ENCODE measurements at places on chromosomes 2 and 18.

DNA sequence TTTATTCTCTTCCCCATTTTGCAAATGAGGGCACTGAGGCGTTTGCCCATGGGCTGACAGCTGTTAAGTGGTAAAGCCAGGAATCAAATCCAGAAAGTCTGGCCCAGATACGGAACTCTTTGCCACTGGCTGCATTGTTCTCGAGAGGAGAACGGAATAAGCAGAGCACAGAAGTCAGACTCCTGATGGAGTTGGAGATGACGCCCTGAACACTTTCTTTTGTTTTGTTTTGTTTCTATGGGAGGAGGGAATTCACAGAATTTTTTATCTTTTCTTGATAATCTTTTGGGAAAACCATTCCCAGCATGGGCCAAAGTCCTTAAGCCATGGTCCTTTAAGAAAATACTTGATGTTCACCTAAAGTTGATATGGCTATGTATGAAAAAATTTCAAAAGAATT lies 322.2 kb downstream of the RDH14 start:
- no peak for DNase-seq

GRCh38 chr2:166671801-166672200 lies 177.8 kb upstream of the SCN7A start:
- no peak for DNase-seq

GRCh38 chr2:180655393-180655792 lies 325.0 kb upstream of the UBE2E3 start:
- DNase-seq = no peak

GRCh38 chr18:49494660-49495059 lies 7.6 kb upstream of the C18orf32 start:
- DNase-seq = no peak

- no peak for DNase-seq
Measured at GRCh38 chr2:223545830-223546229, 56.3 kb downstream of the SCG2 start.

DNA sequence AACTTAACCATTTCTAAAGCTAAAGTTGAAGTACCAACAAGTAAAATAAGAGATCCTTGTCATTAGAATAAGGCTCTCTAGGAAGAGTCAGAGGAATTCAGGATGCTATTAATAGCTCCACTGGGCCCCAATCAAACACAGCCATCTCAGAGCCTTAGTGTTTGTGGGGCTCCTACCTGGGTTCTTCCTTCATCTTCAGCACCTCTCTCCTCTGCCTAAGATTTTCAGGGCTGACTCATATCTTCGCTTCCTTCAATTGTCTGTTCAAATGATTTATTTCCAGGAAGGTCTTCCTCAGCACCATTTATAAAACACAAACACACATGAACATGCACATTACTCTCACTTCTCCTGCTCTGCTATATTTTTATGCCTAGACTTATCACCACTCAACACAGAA lies 119.5 kb downstream of the COL6A3 start:
- DNase-seq = no peak

DNA sequence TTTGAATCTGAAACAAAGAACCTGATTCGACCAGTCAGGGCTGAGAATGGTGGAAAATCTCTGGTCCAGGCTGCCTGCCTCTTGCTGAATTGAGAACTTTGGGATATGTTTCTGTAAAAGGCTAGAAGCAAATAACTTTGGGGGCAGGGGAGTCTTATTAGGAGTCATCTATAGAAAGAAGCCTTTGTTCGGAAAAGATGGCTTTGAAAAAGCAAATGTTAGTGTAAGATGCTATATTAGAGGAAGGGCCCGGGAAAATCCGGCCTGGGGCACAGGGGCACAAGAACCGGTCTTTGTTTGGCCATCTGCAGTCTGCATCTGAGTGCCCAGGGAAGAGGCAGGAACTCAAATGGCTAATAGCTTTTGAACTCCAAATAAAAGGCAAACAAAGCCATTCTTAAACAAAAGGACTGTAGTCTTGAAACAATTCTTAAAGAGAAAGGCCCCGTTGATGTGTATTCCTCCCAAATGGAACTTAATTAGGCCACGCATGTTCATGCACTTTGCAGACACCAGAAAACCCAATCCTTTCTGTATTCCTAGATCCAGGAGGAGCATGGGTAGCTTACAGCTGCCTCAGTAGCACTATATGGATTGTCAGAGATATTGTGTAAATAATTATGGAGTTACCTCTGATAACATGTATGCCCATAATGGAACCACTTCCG lies 180.0 kb upstream of the ARL4C start:
- no peak for DNase-seq

DNA sequence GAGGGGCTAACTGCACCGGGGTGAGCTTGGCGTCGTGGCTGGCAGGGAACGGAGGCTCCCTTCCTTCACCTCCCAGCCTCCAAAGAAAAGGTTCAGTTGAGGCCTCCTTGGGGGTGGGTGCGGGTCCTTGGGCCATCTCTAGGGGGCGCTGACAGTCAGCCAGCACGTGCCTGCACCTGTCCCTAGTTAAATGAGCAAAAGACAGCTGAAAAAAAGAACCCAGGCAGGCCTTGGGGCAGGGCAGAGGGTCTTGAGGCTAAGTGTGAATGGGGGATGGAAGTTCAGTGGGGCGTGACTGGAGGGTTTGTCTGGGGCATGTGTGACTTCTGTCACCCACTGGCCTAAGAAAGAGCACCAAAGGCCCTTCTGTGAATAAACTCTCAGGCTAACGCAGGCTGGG lies 56.4 kb downstream of the ZFP36L2 start:
- peak; percentile 78 for DNase-seq

- DNase-seq = no peak
Measured at GRCh38 chr2:188272121-188272520, 19.6 kb upstream of the GULP1 start.

- no peak for DNase-seq
Measured at GRCh38 chr18:48609820-48610815, 71.3 kb downstream of the CTIF start.

- DNase-seq = no peak
Measured at GRCh38 chr2:185433824-185434223, 304.8 kb upstream of the FSIP2 start.

DNA sequence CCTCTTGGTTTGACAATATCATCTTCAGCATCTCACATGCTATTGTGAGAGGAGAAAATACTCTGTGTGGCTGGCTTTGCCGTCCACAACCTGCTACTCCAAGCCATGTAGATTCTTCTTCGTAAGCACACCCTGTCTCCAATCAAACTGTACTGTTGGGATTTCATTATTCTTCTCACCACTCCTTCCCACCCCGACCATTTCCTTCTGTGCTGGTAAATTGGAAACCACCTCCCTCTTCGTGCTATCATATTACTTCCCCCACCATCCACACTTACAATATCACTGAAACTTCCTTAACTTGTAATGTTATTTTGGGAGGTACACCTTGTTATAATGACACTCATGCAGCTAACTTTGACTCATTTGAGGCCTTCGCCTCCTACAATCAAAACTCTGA lies 3.2 kb upstream of the AGXT start:
- no peak for DNase-seq

DNA sequence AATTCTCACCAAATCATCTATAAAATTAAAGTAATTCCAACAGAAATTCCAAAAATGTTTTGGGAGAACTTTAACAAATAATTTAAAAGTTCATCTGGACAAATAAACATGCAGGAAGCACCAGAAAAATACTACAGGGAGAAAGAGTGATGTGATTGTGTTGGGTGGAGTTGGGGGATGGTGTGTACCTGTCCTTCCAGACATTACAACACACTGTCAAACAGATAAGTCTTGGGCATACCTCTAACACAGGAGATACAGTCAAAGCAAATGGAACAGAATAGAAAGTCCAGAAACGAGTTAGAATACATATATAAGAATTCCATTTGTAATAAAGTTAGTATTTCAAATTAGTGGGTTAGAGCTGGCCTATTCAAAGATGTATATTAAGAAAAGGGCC lies 22.6 kb downstream of the METTL8 start:
- DNase-seq = no peak

DNA sequence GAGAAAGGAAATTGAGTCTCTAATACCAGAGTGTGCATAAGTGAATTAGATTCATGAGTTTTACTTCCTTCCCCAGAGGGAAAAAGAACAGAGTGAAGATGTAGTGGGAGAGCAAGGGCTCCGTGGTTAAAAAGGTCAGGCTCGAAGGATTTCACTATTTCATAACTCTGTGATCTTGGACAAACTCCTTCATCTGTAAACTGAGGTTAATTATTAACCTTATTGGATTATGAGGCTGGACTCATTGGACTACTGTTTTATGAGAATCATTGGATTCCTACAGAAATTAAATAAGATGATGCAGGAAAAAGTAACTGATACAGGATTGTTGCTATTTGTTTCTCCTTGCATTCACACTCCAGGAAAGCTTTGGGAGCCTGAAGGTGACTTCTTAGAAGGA lies 45.0 kb downstream of the SRD5A2 start:
- no peak for DNase-seq

GRCh38 chr18:79644666-79645057 lies 34.9 kb upstream of the CTDP1 start:
- no peak for DNase-seq

- DNase-seq = no peak
Measured at GRCh38 chr18:27527856-27528255, 342.7 kb upstream of the CHST9 start.

- no peak for DNase-seq
Measured at GRCh38 chr2:2764001-2764355, 432.9 kb upstream of the MYT1L start.

- DNase-seq = no peak
Measured at GRCh38 chr2:176461098-176461808, 192.0 kb downstream of the MTX2 start.

DNA sequence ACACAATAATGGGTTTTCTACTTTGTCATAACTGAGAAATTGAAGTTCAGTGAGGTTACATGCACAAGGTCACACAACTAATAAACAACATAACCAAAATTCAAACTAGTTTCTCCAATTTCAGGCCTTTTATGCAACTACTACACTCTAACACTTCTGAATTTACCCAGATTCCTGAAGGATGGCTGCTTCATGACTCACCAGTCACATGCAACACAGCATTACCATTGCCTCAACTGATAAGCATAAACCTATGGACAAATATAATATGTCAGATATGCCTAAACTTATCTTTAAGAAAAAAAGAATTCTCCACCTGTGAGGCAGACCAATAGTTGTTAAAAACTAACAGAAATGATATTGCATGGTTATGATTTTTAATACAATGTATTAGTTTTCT lies 586.5 kb upstream of the SLC8A1 start:
- DNase-seq = no peak

- DNase-seq = no peak
Measured at GRCh38 chr2:157441072-157441454, 2.8 kb downstream of the CYTIP start.

- DNase-seq = no peak
Measured at GRCh38 chr2:201021914-201022313, 49.6 kb downstream of the HYCC2 start.

DNA sequence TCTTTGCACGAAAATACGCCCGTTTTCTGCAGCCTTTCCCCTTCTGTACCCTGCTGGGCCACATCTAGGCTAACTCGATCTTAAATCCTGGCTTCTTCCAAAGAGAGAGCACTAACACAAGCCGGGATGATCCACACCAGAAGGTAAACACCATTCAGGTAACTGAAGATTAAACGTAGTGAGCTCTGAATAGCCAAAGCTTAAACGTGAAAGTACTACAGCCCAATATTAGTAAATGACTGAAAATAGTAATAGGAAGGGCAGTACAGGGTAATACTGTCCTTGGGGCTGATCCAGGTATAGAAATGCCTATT lies 422 bp upstream of the MRPL53 start:
- DNase-seq = no peak

GRCh38 chr2:165494573-165494972 lies 25.1 kb downstream of the CSRNP3 start:
- DNase-seq = no peak

- no peak for DNase-seq
Measured at GRCh38 chr18:34548120-34548972, 161.8 kb upstream of the DTNA start.

- DNase-seq = no peak
Measured at GRCh38 chr2:225052703-225053102, 10.4 kb upstream of the DOCK10 start.

GRCh38 chr2:73933194-73933593 lies 6.5 kb downstream of the DGUOK start:
- DNase-seq = no peak

DNA sequence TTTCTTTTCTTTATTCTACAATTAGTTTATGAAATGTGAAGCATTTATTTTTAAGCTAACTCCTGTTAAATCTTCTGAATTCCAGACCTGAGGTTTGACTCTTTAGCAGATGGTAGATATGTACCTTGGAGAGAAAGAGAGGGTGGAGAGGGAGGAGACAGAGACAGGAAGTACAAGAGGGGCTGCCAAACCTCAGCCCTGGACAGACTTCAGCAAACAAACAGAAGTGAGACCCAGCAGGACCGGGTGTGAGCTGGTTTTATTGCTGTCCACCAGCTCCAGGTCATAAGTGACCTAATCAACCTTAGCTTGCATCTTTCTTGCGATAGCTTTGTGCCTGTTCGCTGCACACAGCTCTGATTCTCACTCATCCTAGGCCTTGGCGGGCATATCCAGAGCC lies 168.6 kb downstream of the CNTNAP5 start:
- DNase-seq = no peak

DNA sequence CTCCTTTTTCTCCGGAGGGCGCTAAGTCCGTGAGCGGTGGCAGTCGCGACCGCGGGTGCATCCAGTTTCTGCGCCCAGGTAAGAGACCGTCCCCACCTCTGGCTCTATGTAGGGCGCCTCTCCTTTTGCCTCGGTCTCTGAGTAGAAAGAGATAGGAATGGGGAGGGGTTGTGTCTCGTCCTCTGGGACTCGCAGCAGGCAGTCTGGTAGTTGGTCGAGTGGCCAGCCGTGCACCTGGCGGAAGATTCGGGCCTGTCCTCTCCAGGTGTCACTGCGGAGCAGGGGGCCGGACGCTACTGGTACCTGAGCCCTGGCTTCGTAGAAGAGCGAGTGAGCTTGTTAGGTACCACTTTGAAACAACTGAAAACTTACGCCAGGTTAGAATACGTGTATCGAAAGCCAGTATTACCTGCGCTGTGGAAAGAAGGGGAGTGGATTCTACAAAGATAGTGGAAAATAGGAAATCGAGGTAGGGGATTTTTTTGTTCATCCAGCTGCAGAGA lies 403 bp downstream of the MAP2 start:
- DNase-seq = peak; percentile 5

- DNase-seq = peak; percentile 60
Measured at GRCh38 chr18:75408554-75409506, 18.7 kb downstream of the SMIM21 start.

DNA sequence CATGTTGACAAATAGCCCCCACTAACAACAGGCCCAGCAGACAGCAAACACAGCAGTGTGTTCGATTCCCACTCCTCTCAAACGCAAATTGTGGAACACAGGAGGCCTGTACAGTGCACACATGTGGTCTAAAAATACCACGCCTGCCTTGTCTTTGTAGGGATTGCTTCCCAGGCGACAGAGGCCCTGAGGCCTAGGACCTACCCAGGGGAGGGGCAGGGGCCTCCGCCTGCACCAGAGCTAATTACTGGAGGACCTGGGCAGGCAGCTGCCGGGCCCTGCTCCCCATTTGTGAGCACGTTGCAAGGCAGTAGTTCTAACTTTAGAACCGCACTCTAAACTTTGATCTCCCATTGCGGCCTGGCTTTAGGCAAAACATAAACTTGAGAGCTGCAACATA lies 316.0 kb downstream of the TXNL1 start:
- DNase-seq = no peak
